Epithelial cell of proximal tubule (primary cell): ENCODE measurements at places on chromosomes 6 and 20.

GRCh38 chr6:35341557-35341956, 801 bp upstream of the PPARD start:
- no peak for DNase-seq

GRCh38 chr6:144006736-144007477, 1.2 kb downstream of the PLAGL1 start:
- DNase-seq, result no peak

- DNase-seq, result no peak
Measured at GRCh38 chr6:169014211-169015197, 239.1 kb downstream of the THBS2 start.

DNA sequence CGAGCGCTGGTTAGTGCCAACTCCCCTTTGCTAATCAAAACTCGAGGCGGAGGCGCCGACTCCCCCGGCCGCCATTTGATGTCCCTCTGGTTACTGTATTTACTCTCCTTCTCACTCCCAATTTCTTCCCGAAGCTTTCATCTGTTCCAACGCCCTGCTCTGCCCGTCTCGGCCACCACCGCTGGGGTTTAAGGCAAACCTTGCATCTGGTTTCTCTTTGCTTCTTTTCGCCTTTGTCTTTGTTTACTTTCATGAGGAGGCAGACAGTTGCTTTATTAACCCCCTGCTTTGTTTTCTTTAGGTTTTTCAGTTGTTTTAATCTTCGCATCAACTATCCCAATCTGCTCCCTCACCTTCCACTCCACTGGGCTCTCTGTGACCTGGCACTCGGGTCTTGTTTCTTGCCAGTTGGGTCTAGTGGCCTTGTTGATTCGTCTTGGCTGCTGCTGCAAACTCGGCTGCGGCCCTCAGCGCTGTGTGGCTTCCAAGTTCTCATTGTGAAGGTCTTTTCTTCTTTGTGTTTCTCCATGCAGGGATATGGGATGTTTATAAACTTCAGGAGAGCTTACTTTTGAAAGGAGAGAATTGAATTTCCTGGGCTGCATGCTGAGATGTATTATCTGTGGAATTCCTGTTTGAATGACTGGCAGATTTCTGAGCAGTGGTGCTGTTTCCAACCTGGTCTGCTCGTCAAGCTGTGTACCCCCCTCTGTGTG, 155.1 kb downstream of the CDC5L start:
- DNase-seq, result no peak

DNA sequence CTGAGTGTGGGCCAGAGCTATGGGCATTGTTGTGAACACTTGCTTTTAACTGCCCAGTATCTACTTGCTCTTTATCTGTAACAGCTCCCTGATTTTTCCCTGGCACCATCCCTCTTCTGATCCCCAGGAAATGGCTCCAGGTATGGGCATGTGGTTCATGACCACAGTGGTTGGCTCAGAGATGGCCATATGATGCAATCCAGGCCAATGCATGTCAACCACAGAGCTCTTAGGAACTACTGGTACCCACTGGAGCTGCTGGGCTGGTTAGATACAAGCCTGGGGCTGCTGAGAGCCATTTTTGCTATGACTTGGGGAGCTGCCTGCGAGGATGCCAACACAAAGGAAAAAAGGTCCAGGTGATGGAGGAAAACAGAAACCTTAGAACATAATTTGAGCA, 55.6 kb downstream of the KCNB1 start:
- no peak for DNase-seq

DNA sequence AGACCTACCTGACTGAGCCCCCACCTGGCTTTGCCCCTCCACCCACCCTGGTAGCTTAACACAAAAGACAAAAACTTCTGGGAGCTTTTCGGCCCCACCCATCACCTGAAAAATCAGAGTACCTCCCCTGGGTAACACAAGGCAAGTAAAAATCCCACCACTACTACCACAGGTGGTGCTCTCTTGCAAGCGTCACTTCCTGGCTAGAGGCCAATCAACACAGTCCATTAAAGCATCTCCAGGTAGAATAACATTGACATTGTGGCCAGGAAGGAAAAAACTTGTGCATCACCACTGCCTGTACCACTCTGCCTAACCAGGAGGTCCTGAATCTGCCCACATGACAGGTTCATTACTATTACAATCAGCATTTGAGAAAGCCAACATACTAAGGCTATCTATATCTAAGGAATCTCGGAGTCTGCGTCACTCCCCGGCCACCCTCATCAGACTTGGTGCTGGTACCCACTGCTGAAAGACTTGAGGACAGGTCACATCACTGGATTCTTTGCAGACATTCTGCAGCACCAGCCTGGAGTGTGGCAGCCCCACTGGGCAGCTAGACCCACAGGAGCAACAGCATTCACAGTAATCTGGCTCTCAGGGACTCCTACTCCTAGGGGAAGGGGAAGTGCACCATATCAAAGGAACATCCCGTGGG, 125.9 kb downstream of the CDK19 start:
- DNase-seq, result no peak

DNA sequence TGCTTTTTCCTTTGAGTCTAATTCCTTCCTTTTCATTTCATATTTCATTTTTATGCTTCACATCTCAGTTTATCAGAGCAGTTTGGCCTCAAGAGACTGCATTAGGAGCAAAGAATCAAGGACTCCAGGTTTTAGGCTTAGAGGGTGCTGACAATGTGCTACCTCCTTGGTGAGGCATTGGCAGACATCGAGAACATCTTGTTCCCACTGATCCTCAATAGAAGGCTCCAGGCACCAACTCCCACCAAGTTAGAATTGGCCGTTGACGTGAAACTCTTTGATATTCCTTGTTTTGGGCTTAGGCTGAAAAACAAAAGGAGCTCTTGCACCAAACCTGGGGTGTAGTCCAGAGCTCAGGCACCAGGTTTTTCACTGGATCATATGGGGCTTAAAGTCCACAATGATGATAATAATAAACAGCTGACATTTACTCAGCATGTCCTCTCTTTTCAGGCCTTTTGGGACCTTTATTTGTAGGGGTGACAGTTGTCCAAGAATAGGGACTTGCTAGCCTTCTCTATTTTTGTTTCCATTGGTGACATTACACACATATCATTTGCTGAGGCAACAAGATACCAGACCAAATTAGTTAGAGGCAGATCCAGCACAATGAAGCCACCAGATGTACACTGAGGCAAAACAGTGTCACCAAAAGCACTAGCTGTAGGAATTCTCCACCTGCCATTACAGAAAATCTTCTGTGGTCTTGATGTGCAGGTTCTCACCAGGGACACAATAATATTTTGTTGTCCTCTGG, 81.0 kb upstream of the ENPP5 start:
- no peak for DNase-seq

DNA sequence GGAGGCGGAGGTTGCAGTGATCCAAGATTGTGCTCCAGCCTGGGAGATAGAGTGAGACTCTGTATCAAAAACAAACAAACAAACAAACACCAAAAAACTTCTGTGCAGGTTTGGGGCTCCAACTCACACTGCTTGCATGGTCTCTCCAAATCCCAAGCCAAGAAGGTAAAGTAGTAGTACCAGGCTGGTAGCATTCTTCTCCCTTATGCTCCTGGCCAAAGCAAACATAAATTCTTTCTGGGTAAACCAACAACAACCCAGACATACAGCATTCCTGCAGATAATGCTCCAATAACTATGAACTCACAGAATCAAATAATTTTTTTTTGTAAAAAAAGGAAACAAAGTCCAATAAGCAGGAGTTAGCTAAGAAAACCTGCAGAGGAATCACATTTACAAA, 57.8 kb upstream of the KLHL31 start:
- DNase-seq, result no peak

DNA sequence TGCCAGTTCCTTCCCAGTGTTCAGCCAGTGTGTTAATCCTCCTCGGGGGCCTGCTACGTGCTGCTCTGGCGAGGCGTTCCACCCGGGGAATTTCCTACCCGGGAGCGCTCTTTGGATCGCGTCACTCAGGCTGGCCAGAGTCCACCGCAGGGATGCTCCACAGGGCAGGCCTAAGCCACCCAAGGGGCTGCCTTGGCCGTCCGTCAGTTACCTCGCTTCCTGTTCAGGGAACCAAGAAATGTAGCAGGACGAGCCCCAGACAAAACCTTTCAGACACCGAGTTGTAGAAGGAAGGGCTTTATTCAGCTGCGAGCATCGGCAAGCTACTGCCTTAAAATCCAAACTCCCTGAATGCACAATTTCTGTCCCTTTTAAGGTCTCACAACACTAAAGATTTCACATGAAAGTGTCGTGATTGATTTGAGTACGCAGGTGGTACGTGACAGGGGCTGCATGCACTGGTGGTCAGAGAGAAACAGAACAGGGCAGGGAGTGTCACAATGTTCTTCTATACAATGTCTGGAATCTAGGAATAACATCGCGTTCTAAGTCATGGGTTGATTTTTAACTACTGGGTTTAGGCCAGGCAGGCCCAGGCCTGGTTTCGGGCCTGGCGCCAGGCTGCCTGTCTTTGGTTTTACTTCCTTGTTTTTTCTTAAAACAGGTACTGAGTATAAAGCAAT, 15.7 kb upstream of the POU5F1 start:
- DNase-seq, result peak; percentile 67

DNA sequence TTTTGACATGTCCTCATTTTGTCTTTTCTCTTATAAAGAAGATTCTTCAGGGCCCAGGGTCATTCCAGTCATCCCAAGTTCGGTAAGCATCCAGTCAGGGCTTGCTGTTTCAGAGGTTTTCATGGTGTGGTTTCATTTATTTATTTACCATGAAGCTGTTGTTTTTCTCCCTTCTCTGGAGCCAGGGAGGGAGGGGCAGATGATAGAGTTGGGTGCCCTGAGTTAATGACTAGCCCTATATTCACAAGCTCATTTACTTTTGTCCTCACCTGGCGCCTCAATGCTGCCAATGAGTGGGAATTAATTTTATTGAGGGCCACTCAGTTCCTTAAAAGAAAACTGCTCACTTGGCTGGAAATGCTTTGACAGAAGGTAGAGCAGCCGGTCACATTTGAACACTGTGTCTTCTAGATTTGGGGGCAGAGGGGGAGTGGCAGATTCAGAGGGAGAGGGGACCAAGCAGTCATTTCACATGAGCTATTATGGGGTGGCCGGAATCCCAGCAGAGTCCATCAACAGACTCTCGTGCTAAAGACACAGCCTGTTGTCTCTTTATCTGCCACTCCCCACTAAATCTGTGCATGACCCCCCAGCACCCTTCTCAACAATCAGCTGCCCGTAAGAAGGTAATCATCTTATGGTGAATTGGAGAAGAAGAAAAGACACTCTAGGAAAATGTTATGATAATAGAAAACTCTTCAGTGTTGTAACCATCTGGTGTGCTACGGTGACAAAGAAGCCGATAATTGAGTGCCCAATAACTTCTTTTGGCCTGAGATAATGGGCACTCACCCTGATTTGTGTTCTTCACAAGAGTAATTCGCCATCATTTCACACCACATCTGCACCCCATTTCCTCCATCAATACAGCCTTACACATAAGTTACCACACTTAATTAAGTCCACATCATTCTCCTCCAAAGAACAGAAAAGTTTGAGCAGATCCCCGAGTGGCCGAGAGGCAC, 573.5 kb upstream of the JAG1 start:
- no peak for DNase-seq

- DNase-seq, result no peak
Measured at GRCh38 chr6:90483956-90484355, 102.9 kb downstream of the MAP3K7 start.

GRCh38 chr6:84767526-84768201, 3.3 kb upstream of the TBX18 start:
- DNase-seq, result no peak

GRCh38 chr20:19021406-19022117, 190.9 kb upstream of the SLC24A3 start:
- no peak for DNase-seq

- no peak for DNase-seq
Measured at GRCh38 chr6:39268171-39268570, 38.9 kb upstream of the KCNK5 start.

DNA sequence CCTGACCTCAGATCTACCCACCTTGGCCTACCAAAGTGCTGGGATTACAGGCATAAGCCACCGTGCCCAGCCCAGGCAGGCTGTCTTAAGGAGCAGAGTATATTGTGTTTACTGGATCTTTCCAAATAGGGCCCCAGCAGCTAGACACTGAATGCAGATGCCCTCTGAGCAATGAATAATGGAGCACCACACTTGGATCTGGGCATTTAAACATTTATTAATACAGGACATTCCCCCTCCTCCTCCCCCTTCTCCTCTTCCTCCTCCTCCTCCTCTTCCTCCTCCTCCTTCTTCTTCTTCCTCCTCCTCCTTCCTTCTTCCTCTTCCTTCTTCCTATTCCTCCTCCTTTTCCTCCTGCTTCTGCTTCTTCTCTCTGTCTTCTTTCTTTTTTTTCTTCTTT, 34.2 kb downstream of the CD83 start:
- no peak for DNase-seq

- DNase-seq, result no peak
Measured at GRCh38 chr6:100706491-100706890, 174.6 kb downstream of the ASCC3 start.

GRCh38 chr20:37727957-37728634, 34.3 kb downstream of the CTNNBL1 start:
- no peak for DNase-seq

DNA sequence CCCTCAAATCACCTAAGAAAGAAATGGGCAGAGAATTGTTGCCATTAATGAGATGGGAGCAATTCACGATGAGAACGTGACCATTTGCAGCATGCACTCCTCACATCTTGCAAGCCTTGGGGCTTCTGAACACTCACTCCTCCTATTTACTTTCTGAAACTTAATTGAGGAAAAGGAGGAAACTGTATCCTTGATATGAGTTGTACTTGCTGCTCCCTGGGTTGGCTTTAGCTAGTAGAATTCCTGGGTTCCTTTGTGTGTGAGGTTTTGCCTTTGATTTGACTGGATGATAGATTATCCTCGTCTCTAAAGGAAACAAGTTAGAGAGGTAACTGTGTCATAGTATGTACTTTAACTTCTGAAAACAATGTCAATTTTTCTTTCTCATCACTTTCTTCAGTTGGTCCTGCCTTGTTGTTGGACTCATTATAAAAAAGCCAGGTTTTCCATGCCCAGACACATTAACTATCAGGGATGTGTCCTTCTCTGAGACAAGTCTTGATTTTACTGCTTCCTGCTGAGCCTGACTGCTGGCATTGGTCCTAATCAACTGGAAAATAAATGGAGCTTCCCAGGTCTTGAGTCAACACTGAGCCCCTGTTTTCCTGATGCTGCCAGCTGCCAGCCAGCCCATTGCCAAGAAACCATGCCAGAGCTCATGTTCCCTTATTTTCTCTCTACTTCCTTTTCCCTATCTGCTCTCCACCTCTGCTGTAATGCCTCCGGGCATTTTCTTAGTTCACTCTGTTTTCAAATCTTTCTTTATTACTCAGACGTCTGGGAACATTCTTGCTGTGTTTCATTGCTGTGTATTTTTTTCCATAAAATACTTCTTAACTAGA, 6.0 kb upstream of the MRAP2 start:
- peak; percentile 43 for DNase-seq
